Stimulated activated CD8-positive, alpha-beta memory T cell treated with anti-CD3 and anti-CD28 coated beads, Interleukin-7, amount 100 ng/mL, for 48 hours (primary cell): ENCODE measurements at places on chromosomes 13 and 19.

DNA sequence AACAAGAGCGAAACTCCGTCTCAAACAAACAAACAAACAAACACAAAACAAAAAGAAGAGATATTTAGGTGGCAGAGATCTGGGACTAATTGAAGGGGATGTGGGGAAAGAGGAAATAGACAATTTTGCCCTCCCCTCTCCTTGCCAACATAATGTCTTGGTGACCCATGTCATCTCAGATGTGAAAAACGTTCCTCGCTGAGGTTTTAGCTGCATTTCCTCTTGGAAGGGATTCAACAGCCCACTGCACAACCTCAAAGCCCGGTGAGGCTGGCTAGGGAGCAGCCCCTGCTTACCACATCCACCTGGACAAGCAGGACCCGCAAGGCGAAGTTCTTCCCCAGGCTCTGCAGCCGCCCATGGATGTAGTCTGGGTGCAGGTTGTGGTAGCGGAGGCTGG, 4.9 kb downstream of the ERCC1 start:
- no peak for DNase-seq

- DNase-seq: no peak
Observed at GRCh38 chr19:55646889-55647731, 902 bp upstream of the CCDC106 start.

- no peak for DNase-seq
Observed at GRCh38 chr13:46666727-46667456, 113.9 kb downstream of the LRCH1 start.

- DNase-seq: no peak
Observed at GRCh38 chr13:104008541-104009435, 942.6 kb upstream of the SLC10A2 start.

DNA sequence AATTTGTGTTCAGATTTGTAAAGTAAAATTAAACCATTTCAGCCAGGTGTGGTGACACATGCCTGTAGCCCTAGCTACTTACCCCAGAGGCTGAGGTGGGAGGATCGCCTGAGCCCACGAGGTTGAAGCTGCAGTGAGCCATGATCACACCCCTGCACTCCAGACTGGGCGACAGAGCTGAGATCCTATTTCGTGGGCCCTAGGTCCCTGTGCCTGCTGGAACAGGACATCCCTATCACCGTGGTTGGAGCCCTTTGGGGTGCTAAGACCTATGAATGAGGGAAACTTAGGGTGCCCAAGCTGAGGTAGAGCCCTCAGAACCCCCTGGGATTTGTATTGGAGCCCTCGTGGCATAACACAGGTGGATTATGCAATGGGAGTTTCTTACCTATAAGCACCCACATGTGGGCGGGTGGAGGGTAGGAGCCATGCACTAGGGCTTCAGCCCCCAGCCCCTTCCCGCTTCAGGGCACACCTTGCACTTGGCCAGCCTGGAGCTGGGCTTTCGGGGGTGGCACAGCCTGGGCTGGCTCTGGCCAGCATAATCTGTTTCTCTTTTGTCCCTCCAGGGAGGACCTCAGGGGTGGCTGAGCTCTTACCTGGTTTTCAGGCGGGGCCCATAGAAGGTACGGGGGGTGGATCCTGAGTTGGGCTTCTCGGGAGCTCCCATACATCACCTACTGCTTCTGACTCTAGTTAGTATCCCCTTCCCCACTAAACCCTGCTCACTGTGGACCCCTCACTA, 7.2 kb upstream of the USF2 start:
- DNase-seq: no peak

DNA sequence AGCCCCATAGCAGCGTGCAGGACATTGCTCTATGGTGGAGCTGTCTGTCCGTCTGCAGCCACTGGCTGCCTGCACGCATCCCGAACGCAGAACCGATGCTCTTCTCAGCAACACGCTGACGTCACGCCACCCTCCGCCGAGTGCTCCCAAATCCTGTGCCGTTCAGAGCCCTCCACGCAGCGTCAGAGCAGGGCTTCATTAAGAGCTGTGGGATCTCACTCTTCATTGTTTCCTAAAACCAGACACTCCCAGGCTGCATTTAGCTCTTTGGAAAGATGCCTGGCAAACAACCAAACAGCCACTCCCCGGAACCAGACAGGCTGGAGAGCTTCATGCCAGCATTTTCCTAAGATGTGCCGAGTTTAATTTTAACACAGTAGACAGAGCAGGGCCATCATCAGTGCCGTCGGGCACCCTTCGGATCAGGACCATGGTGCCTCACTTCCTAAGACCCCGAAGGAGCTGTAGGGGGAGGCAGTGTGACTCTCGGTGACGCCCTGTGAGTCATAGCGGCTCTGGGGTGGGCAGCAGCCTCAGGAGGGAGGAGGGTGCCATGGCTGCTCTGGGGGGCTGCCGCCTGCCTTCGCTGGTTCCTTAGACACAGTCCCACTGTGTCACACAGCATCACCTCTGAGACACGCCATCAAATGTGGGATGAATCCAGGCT, 131.5 kb upstream of the MCF2L start:
- DNase-seq: no peak

GRCh38 chr19:10724573-10725071, 6.7 kb downstream of the DNM2 start:
- no peak for DNase-seq

GRCh38 chr19:39846678-39847486, 703 bp upstream of the FBL start:
- DNase-seq: no peak

DNA sequence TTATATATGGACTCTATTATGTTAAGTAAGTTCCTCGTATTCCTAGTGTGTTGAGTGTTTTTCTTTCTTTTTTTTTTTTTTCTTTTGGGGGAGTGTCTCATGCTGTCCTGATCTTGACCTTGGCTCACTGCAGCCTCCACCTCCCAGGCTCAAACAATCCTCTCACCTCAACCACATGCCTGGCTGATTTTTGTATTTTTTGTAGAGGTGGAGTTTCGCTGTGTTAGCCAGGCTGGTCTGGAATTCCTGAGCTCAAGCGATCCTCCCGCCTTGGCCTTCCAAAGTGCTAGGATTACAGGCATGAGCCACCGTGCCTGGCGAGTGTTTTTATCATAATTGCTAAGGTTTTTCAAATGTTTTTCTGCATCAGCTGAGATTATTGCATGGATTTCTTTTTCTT, 10.7 kb upstream of the ZNF480 start:
- DNase-seq: no peak

- DNase-seq: no peak
Observed at GRCh38 chr19:14127176-14127575, 9.2 kb downstream of the ASF1B start.

DNA sequence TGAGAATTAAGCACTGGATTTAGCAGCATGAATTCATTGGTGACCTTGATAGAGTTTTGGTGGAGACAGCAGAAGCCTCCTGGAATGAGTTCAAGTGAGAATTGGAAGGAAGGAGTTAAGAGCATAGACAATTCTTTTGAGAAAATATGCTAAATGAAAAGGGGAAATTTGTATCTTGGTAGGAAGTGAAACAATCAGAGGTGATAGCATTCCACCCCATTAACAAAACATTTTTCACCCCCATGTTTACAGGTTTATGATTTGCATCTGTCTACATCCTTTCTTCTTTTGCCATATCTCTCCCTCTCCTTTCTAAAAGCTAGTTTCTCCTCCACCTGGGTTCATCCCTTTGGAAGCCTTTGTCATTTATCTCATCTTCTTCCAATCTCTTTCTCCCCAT, 27.5 kb downstream of the LNX2 start:
- DNase-seq: no peak

GRCh38 chr19:42521346-42522030, 6.8 kb downstream of the CEACAM1 start:
- DNase-seq: no peak

- DNase-seq: no peak
Observed at GRCh38 chr19:9836021-9836420, 903 bp downstream of the PIN1 start.

DNA sequence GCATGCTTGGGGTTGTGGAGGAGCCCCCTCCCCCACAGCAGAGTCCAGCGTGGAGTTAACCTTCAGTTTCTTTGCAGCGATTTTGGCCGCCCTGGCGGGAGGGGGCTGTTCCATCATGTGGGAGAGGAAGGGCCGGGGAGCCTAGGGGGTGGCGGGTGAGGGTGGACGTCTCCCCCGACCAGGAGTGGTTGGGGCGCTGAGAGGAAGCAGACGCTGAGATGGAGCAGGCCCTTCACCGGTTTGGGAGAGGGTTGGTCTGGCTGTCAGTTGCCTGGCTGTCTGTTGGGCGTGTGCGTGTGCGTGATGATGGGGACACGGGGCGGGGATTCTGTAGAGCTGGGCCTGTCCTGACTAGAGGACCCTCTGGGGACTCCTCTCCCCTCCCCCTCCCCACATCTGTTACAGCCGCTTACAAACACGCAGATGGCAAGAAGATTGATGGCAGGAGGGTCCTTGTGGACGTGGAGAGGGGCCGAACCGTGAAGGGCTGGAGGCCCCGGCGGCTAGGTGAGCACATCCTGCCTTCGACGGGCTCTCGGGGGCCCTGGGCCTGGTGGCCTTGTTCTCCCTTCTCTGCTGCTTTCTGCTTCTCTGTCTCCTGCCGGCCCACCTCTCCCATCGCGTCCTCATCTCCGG, 9.8 kb upstream of the LIN7B start:
- no peak for DNase-seq

DNA sequence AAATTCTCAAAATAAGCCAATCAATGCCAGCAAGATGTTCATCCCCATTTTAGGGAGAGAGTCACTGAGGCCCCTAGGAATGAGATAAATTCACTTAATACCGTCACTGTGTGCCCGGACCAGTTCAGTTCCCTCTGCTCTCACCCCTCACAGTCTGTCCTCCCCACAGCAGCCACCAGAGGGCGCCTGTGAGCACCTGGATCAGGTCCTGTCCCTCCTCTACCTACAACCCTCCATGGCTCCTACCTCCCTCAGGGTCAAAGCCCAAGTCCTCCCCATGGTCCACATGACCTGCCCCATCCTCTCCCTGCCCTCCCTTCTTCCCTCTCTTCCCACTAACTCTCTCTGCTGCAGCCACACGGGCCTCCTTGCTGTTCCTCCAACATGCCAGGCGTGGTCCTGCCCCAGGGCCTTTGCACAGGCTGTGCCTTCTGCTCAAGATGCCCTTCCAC, 42.0 kb upstream of the NFIC start:
- peak; percentile 53 for DNase-seq

DNA sequence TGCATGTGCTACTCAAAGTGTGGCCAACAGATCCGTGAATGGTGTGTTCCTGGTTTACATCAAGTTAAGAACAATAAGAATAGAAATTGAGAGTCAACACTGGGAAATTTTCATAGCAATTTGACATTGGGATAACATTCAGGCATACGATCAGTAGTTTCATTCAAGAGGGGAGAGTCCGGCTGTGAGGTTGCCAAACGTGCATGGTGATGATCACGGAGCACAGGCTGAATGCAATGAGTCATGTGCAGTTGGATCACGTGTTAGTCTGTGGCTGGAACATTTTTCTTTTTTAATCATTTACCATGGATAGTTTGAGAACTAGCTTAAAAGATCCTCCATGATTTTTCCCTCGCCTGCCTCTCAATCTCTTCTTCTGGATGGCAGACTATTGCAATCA, 2.5 kb upstream of the DCT start:
- no peak for DNase-seq

DNA sequence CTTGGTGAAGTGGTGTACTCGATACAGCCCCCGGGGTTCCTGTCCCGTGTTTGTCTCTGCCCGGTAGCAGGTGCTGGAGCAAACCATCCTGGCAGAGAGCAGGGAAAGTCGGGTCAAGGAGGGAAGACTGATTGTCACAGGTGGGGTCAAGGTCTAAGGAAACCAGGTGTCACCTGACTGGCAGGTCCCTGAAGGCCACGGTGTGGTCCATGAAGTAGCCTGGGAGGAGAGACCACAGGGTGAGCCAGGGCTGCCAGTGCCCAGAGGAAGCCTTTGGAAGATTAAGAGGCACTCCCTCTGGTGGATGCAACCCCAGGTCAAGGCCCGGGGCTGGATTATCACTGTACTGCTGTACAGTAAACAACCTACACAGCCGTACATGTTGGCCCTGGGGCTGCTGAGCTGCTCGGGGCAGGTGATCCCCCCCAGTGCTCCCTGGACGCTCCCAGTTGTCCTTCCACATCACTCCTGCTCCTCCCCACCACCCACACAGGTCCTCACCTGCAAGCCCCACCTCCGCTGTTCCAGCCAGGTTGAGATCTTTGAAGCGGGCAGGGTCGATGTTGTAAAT, 6.0 kb upstream of the CCER2 start:
- no peak for DNase-seq

GRCh38 chr13:75285310-75285709, 196.7 kb downstream of the TBC1D4 start:
- DNase-seq: no peak

DNA sequence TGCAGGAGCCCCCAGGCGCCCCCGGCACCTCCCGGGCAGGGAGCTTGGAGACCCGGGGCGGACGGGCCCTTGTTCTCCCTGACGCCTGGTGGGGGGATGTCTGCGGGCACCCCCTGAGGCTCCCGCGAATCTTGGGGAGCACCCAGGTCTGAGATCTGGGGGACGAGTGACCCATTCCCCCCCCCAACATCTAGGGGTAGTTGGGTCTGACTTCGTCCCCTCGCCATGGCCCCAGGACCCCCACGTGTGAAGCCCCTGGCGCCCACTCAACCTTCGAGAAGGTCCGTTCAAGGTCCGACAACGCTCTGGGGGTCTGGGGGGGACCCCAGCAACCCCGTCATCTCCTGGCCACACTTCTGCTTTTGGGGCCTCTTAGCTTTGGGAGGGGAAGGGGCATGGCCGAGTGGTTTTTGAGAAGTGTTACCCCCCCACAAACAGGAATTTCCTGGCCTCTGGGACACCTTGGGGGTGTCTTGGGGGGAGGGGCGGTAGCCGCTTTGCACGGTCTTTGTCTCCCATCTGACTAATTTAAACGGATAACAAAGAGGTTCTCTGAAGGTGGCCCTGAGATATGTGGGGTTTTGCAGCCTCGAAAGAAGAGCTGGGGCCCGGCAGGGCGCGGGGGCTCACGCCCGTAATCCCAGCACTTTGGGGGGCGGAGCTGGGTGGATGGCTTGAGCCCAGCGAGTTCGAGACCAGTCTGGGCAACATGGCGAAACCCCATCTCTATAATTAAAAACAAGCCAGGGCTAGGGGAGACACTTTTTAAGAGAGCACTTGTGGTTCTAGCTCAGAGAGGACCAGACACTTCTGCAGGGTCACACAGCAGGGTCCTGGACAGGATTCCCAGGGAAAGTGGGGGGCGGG, 608 bp downstream of the CNN2 start:
- no peak for DNase-seq

GRCh38 chr13:88622362-88622973, 951.3 kb downstream of the SLITRK5 start:
- DNase-seq: no peak

GRCh38 chr13:106911020-106911419, 343.1 kb upstream of the ARGLU1 start:
- no peak for DNase-seq

DNA sequence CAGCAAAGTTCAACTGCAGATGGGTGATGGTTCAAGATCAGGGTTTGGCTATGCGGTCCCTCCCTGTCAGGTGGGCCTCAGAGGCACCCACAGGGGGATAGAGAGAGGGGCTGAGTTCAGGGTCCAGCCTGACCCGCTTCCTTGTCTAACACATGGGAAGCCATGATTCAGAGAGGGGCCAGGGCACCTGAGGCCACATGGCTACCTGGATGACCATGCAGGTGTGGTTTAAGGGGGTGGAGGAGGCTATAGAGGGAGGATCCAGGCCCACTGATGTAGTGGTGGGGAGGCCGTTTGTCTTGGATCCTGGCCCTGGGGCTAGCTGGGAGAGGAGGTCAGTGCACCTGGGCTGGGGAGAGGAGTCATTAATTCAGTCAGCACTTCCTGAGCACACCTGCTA, 56.7 kb downstream of the ZNF536 start:
- no peak for DNase-seq
